ENCODE measurements at places on chromosomes 4 and X.

- no peak for DNase-seq
Observed at GRCh38 chrX:72305286-72306084, at the start of gene CITED1. CITED1 (minus strand) TSS chrX:72305914; CDS start chrX:72302869, 3,045 bp downstream.

DNA sequence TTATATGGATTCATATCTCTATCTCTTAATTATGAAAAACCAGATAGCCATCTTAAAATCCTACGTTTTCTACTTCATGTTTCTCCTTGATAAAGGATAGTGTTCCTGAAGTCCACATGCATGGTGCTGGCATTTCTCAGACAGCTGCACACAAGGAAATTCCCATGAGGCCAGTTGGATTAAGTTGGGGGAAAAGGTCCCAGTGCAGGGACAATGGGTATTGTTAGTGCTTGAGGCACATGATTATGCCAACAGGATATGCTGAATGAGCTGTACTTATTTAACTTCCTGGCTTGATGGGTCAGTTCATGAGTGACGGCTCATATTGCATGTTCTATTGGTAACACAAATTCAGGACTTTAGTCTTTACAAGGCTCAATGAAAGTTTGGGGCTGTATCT, 913.9 kb upstream of the NDST4 start:
- no peak for DNase-seq

- DNase-seq = no peak
Observed at GRCh38 chrX:134075894-134076718, 90.7 kb upstream of the GPC3 start.

DNA sequence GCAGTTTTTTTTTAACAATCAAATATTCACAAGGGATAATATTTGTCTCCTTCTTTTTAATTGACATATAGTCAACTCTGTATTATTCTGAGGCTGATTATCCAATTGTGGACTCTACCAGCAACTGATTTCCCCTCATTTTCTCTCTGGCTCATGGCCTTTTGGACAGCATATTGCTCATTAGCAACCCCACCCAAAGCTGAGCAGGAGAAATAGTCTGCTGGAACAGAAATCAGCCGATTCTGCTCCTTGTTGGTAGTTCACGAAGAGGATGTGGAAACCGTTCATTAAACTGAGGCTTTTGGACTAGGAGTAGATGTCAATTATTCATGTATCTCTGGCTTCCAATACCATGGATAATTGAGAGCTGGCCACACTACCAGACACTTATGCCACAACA, 428.4 kb upstream of the INTU start:
- DNase-seq = no peak

DNA sequence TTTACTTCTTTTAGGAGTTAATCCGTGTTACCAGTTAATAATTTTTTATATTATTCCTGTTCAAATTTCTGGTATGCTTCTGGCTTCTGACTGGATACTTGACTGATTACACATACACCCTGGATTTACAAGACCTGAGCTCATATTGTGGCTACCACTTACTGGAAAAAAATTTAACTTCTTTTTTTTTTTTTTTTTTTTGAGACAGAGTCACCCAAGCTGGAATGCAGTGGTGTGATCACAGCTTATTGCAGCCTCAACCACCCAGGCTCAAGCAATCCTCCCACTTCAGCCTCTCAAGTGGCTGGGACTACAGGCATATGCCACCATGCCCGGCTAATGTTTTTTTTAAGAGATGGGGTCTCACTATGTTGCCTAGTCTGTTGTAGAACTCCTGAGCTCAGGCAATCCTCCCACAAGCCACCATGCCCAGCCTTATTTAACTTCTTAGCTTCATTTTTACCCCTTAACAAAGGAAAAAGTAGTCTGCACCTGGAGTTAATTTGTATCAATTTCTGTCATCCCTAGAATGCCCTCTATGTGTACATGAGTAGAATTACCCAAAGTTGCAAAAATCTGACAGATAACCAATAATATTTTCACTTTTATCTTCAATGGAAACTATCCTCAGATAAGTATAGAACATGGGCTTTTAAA, 50.3 kb downstream of the TMEM165 start:
- DNase-seq = no peak

GRCh38 chr4:153530284-153530999, 64.3 kb downstream of the TMEM131L start:
- no peak for DNase-seq

GRCh38 chrX:96837808-96838207, 45.9 kb upstream of the RPA4 start:
- DNase-seq = no peak

GRCh38 chrX:39753293-39753996, 344.3 kb downstream of the BCOR start:
- DNase-seq = no peak

DNA sequence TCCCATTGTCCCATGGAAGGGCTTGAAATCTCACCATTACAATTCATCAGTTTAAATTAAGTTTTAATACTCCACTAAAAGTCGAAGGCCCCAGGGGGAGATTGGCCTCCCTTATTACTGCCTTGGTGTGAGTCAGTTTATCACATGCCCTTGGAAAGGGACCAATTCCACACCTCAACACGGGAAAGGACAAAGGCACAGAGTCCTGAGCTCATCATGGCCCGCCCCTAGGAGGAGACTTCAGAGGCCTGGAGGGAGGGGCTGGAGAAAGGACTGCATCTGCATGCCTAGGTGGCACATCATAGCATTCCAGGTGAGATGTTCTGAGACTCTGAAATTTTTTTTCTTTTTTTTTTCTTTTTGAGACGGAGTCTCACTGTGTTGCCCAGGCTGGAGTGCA, 2.8 kb upstream of the SEL1L3 start:
- no peak for DNase-seq

DNA sequence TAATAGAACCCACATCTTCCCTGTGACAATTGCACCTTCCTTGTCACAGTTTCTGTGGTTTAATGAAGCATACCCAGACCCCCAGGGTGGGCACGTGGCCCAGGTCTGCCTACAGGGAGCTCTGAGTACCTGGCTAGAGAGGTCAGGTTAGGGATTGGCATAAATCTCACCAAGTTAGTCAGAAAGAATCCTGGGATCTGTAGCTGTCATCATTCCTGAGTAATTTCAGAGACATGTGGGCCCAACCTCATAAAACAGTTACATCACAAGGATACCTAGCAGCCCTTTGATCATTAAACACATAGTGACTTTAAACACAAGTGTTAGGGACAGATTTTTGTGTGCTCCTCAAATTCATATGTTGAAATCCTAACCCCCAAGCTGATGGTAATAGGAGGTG, 123.0 kb downstream of the KDR start:
- no peak for DNase-seq

GRCh38 chr4:143358923-143359643, 22.4 kb downstream of the GAB1 start:
- DNase-seq = no peak

DNA sequence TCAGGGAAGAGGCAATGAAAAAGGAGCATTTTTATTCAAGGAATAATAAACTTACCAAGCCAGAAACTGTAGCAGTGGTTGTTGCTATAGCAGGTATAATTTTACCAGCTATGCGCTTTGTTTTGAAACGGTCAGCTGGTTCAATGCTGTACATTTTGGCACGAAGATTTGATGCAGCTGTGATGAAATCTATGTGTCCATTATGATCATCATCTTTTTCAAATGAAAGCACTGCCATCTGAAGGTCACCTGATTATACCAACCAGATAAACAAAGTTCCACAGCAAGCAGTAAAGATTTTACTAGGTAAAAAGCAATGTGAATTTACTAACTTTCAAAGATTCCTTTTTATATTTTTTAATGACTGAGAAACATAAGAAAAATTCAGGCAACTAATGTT, 66.4 kb downstream of the STAP1 start:
- no peak for DNase-seq

DNA sequence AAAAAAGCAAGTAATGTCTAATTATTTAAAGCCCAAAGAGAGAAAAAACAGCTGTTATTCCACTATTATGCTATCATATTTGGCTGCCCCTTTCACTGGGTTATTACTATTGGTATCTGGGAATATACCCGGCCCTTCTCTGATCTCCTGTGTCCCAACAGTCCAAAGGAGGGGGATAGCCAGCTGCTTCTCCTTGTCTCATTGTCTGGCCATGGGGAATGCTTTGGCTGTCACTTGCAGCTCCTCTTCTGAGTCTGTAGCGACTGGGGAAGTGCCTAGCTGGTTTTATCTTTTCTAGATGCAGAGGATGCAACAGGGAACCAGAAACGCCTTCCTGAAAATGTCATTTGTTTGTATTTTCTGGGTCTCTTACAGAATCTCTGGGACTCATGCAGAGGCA, 33.9 kb downstream of the MGARP start:
- no peak for DNase-seq

DNA sequence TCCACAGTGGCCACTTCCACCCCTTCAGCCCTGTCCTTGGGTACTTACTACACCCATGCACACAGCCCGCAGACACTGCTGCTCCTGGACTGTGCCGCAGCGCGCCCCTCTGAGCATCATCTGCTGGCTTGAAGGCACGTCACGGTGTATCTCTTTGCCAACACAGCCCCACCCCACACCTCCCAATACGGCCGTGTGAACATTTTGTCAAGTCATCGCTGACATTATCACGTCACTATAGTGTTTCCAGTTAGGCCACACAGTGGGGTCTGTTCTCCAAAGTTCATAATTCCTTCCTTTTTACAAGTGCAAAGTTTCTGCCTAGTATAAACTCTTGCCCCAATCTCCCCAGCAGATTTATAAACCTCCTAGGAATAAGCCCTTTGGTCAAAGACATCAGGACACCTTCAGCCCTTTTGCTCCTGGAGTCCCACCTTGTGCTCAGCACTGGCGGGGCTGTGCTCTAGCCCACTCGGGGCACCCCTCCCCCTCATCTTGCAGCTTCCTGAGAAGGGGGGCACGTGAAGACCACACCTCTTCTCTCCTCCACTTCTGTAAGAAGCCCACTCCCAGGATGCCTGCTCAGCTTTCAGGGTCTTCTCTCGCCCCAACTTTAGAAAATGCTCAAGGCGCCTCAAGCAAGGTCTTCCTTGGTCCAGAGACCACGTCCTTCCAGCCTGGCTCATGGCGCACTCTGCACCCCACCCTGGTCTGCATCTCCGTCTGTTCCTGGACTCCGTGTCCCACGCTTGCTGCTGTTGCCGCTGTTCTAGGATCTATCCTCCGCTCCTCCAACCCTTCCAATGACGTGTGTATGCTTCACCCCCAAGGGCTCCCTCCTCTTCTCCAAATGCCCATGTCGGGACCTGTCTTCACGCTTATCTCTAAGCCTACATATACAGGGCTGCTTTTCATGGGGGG, 7.2 kb downstream of the FAM53A start:
- no peak for DNase-seq

GRCh38 chrX:39996536-39996935, 101.2 kb downstream of the BCOR start:
- no peak for DNase-seq

DNA sequence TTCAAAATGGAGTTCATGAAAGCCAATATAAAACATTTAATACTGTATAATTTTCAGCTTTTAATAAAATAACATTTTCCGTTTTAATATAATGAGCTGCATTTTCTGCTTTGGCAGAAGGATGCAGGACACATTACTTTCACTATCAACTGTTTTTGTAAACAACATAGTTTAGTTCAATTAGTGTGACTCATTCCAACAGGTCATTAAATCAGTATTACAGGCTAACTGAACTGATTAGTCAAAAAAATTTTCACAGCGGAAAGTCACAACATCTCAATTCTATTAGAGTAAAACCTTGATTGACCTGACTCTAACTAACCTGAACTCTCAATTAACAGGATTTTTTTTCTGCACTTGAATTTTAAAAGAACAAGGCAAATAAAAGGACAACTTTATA, 151.2 kb upstream of the AMOT start:
- no peak for DNase-seq

DNA sequence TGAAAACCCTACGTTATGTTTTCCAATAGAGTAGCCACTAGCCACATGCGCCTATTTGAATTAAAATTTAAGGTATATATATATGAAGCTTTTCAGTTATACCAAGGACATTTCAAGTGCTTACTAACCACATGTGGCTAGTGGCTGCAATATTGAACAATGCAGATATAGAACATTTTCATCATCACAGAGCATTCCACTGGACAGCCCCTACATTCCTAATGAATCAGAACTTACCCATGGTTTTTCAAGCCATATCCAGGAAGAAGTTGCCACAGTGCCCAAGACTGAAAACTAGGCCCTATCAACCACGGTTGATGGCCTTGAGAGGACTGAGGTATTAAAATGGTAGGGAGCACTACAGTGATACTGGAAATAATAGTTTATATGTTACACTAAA, 29.7 kb downstream of the NEK1 start:
- DNase-seq = no peak

GRCh38 chr4:5370286-5370685, 319.0 kb downstream of the STK32B start:
- DNase-seq = no peak

GRCh38 chr4:84263415-84263814, 235.7 kb downstream of the NKX6-1 start:
- no peak for DNase-seq

GRCh38 chr4:2869659-2870058, 26.0 kb downstream of the ADD1 start:
- DNase-seq = no peak

DNA sequence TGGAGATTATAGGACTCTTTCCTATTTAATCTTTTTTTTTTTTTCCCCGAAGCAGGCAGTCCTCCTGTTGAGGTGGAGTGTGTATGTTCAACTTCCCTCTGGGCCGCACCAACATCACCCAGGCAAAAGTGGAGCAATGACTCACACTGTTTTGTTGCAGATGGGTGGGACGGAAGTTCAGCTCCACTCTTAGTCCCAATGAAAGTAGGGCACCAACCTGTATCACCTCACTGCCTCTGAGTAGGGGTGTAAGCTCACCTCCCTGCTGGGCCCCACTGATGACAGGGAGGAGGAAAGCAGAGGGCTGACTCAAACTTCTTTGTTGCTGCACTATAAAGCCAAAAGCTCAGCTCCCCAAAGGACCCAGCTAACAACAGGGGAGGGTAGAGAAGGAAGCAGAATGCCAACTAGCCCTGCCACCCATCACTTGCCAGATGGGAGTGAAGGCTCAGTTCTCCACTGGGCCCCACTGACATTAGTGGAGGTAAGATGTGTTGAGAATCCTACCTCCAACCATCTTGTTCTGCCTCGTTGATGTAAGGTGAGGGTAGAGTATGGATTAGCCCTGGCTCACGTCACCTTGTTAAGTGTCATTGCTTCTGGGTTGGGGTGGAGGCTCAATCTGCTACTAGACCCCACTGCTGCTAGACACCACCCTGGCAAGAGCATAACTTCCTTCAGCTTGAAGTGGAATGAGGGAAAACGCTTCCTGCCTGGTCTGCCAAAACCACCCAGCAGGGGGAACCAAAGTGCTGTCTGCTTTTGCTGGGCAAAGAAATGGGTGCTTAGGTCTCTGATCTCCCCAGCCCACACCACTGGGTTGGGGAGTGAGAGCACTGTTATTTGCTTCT, 14.1 kb downstream of the RPS6KA3 start:
- no peak for DNase-seq

DNA sequence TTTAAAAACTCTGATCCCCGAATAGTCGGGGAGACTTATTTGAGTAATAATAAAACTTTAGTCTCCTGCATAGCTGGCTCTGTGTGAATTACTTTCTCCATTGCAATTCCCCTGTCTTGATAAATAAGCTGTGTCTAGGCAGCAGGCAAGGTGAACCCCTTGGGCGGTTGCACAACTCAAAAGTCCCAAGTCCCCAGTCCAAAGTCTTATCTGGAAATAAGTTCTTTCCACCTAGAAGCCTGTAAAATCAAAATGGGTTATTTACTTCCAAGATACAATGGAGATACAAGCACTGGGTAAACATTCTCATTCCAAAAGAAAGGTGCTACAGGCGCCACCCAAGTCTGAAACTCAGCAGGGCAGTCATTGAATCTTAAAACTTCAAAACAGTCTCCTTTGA, 10.1 kb upstream of the PNMA5 start:
- no peak for DNase-seq

All from NCI-H1694 treated with DMSO at 0.1 percent for 48 hours (cell line).